ENCODE measurements at places on chromosomes 5 and 9.

DNA sequence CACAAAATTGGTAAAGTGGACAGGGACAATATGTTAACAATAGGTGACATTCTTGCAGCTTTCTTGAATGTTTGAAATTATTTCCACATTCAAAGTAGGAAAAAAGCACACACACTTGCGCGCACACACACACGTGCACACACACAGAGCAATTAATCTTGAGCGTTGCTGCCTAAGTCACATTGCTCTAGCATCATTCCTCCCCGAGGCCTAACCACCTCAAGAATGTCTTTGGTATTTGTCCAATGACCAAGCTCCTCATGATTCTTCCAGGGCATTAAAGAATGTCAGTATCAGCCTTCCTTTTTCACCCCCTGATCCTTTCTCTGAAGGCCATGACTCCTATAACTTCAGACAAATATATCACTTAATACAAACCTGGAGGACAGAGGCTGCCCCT is 198.1 kb downstream of the NPR3 start:
- peak; percentile 82 for DNase-seq

DNA sequence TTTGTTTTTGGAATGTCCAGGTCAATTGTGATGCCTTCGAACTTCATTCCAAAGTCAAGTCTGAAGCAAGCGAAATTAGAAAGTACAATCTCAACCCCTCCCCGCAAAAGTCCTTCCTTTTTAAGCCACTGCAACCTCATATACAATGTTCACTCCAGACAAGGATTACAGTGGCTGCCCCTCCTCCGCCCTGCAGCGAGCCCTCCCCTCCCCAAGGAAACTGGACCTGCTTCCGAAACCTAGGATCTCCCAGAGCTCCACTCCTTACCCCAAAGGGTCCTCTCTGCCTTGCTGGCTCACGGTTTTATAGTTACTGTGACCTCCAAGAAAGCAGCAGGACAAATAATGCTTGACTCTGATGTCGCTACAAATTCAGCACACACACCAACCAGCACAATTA is 10.4 kb downstream of the LRRC14B start:
- DNase-seq = no peak

DNA sequence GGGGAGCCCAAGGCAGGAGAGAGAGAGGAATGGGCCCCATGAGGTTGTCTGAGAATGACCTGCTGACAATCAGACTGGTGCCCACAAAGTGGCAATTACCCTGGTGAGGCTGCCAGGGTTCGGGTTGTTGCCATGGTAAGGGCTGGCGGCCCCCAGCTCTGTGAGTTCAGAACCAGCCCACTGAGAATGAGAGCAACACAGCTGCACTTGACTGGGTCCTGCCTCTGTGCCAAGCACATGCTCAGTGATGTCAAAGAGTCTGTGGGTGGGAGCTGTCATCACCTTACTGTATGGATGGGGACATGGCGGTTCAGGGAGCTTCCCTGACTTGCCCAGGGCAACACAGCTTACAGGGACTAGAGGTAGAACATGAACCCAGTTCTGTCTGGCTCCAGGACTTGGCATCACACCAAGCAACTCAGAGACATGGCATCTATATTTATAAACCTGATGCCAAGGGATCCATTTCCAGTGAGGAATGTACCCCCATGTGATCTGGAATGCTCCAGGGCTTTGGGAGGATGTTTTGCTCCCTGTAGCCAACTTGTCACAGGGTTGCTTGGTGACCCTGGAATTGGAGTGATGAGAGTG is 38.2 kb upstream of the TEX48 start:
- peak; percentile 24 for DNase-seq

GRCh38 chr5:140627972-140628371 is 5.0 kb downstream of the CD14 start:
- DNase-seq = no peak

- peak; percentile 55 for DNase-seq
Observed at GRCh38 chr9:33818847-33819500, 2.0 kb downstream of the UBE2R2 start.

- DNase-seq = no peak
Observed at GRCh38 chr9:19286634-19287188, 56.2 kb downstream of the DENND4C start.

- DNase-seq = no peak
Observed at GRCh38 chr5:58872670-58873273, 289.9 kb downstream of the RAB3C start.
